Keratinocyte (primary cell): ENCODE measurements at places on chromosomes 6 and 20.

- no peak for DNase-seq
Observed at GRCh38 chr6:85192596-85192995, 257.3 kb upstream of the NT5E start.

- no peak for DNase-seq
Observed at GRCh38 chr6:36836111-36837021, 2.9 kb downstream of the CPNE5 start.

DNA sequence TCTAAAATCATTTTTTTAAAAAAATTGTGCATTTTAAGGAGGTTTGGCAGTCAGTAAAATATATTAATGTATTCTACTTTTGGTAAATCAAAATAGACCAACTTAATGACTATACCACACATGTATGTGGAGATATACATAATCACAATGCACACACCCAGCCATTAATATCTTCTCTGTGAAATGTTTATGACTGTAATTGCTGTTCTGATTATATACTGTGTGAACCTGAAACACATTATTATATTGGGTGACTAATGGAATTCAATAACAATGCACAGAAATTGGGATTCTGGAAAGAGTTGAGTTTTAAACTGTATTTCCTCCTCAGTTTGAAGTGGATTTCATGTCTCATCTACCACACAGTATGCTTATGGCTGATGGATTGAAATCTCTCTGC is 233.6 kb downstream of the PLCB1 start:
- no peak for DNase-seq

GRCh38 chr6:159646733-159647132 is 46.3 kb downstream of the SOD2 start:
- DNase-seq: no peak

DNA sequence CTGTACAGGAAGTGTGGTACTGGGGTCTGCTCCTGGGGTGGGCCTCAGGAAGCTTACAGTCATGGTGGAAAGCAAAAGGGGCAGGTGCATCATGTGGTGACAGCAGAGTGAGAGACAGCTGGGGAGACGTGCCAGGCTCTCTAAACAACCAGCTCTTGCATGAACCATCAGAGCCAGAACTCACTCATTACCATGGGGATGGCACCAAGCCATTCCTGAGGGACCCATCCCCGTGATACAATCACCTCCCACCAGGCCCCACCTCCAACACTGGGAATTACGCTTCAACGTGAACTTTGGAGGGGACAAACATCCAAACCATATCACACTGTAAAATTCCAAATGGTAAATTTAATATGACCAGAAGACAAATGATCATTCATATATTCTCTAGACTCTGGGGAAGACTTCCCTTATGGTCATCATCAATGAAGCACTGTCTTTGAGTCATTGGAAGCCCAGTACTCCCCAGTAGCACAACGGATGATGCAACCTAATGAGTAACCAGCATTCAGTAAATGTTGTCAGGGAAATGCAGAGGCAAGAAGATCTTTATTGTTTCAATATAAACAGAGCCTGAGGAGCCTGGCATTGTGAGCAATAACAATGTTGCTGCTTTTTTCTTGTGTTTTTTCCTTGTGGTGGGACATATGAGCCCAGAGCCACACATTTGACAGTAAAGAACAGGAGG is 48.2 kb upstream of the RALY start:
- DNase-seq: peak; percentile 7

DNA sequence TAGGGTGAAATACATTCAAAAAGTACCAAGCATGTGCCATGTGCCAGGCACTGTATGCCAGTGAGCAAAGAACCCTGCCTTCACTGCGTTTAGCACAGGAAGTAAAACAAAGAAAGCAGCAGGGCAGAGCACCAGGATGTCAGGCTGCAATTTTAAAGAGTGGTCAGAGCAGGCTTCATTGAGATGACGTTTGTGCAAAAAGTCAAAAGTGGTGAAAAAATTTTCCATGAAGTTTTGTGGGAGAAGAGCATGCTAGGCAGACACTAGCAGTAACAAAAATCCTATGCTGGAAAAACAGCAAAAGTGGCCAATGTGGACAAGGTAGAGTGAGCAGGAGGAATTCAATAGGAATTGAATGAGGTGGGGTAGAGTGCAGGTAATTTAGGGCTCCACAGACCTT is 31.3 kb downstream of the AKIRIN2 start:
- no peak for DNase-seq

DNA sequence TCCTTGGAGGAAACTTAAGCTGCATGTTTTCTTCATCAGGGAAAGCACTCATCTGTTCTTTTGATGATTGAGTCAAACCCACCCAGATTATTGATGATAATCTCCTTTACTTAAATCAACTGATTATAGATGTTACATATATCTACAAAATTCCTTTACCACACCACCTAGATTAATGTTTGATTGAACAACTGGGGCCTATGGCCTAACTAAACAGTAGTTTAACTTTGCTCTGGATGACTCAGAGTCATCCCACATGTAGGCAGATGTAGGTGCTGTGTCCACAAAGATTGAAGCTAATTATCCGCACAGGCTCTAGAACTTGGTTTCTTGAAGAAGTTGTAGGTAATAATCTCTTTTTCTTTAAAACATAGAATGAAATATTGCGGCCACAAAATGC is 42.2 kb downstream of the PKIB start:
- DNase-seq: no peak
